ENCODE measurements at places on chromosomes 16 and 17.
A peak's percentile ranks its signal among the peaks of the same experiment; 100 is the strongest.

DNA sequence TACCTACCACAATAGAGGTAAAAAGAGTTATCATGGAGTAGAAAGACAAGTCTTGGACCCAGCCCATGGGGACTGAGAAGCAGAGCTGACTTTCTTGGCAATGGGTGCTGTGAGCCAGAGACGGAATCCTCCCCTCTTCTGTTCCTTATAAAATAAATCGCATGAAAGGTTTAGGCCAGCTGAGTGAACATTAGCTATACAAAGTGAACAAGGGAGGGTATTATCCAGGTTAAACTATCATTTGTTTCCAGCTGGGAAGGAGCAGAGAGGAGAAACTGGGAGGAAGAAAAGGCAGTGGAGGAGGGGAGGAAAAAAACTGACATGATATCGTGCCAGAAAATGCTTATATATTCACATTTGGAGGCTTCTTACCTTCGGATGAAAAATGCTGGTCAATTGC, 13.3 kb upstream of the PAFAH1B1 start:
- no peak for DNase-seq

- DNase-seq: no peak
Measured at GRCh38 chr17:46853896-46854444, 2.6 kb downstream of the WNT9B start.

DNA sequence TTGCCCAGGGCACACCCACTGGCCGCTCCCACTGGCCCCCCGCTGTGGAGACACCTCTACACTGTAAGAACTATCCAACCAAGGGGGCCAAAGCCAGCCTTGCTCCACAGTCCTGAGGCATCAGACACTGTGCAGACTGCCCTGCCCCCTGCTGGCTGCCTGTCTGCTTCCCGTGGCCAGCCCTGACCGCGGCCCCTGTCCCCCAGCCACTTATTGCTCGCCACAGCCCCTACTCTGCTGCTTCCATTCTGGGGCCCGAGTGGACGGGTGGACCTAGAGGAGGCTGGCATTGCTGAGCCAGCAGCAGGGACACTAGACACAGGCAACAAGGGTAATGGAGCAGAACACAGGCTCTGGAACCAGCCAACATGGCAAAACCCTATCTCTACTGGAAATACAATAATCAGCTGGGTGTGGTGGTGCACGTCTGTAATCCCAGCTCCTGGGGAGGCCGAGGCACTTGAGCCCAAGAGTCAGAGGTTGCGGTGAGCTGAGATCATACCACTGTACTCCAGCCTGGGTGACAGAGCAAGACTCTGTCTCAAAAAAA, 19.7 kb upstream of the LRRC37A3 start:
- no peak for DNase-seq

DNA sequence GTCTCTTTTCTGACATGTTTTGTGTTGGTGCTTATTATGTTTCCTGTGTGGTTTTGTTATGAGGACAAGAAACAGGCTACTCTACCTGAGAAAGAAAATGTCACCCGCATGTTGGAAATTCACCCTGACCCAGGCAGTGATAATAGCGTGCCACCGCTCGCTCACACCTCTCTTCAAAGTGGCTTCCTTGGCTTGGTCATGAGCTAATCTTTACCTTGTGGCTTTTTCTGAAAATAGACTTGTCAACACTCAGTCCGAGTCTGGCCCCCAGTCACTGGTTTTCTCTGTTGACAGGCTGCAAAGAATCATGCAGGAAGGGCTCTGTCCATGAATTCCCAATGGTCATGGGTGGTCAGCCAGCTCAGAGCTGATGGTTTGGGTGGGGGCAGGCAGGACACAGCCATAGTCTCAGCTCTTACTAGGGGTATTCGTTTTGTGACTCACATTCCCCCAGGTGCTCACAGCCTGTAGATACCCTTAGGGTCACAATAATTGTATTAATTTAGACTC, 121.3 kb upstream of the CACNG5 start:
- DNase-seq: no peak

DNA sequence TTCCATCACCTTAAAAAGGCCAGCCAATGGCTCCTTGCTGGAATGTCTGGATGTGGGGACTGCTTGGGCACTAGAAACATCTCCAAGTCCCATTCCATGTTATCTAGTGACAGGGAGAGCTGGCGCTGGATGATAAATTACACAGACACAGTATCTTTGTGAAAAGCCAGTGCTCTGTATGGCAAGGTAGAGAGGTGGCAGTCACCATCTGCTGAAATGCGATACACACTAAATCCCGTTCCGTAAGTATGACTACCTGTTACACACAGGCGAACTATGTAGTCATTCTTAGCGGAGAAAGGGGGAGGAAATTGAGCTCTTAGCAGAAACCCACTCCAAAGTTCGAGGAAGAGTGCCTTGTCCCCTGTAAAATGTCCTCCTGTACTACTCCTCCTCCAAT, 81.0 kb upstream of the MYOCD start:
- no peak for DNase-seq

GRCh38 chr17:8155231-8155995, 3.2 kb upstream of the PER1 start:
- DNase-seq: no peak

DNA sequence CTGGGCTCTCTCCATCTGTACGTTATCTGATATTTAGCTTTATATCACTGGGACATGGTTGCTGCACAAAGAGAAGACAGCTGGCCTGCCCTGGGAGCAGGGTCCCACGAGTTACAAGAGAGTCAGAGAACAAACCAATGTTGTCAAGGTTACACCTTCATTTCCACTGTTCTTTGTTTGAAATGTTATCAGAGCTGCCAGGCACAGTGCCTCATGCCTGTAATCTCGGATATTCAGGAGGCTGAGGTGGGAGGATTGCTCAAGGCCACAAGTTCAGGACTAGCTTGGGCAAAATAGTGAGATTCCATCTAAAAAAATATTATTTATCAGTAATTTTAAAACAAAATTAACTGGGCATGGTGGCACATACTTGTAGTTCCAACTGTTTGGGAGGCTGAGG, 34.6 kb downstream of the ATP6V0A1 start:
- DNase-seq: no peak

DNA sequence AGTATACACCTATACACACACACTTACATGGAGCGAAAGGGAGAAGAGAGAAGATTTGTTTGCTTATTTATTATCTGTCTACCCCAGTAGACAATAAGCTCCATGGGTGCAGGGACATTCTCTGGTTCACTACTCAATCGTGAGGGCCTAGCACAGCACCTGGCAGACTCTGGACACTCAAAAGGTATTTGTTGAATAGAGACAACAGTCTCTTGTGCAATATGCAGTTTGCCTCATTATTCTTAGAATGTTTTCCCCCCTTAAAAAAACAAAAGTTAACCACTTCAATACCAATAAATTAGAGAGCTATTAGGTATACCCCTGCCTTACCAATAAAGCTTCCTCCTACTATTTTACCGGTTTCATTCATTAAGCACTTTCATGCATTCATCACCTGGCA, 2.0 kb downstream of the AKAP10 start:
- DNase-seq: no peak

DNA sequence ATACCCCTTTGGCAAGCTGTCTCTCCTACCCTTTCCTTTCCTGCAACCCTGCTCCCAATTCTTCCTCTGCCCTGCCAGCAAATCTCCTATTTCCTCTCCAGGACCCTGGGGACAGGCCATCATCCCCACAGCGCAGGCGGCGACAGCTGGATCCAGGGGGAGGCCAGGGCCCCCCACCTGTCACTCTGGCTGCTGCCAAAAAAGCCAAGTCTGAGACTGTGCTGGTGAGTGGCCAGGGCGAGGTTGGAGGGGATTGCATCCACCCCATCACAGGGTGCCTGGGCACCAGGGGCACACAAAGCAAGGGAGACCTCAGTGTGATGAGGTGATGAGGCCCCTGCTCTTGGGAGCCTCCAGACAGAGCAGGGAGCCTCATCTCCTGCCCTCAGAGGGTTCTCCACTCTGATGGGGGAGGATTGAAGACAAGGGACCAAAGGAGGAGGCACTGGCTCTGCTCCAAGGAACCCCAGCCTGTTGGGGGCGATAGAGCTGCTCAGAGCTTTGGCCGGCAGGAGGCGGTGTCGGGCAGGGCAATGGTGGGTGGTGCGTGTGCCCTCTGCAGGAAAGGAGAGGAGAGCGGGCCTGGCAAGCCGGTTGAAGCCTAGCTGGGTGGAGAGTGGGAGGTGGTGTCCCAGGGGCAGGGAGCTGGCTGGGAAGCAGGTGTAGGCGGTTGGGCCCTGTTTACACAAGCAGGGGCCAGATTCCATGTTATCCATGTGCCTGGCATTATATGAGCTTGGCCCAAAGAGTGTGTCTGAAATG, 15.6 kb upstream of the PDK2 start:
- DNase-seq: no peak

DNA sequence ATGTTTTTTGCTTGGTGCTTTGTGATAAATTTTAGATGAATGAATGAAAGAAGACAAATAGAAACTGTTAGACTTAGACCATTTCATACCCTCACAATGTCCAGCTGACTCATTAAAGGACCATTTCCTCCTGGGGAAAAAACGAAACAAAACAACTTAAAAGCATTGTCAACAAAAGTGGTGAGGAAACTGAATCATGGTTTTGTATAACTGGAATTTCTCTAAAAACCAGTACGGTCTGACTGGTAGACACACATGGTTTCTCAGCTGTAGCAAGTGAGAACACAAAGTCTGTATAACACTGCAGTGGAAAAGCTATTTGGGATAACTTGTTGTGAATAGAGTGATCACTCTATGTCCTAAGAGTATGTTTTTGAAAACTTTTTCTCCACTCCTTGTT, 5.3 kb upstream of the DDX52 start:
- DNase-seq: no peak

- no peak for DNase-seq
Measured at GRCh38 chr16:4205971-4206370, 35.9 kb downstream of the SRL start.

DNA sequence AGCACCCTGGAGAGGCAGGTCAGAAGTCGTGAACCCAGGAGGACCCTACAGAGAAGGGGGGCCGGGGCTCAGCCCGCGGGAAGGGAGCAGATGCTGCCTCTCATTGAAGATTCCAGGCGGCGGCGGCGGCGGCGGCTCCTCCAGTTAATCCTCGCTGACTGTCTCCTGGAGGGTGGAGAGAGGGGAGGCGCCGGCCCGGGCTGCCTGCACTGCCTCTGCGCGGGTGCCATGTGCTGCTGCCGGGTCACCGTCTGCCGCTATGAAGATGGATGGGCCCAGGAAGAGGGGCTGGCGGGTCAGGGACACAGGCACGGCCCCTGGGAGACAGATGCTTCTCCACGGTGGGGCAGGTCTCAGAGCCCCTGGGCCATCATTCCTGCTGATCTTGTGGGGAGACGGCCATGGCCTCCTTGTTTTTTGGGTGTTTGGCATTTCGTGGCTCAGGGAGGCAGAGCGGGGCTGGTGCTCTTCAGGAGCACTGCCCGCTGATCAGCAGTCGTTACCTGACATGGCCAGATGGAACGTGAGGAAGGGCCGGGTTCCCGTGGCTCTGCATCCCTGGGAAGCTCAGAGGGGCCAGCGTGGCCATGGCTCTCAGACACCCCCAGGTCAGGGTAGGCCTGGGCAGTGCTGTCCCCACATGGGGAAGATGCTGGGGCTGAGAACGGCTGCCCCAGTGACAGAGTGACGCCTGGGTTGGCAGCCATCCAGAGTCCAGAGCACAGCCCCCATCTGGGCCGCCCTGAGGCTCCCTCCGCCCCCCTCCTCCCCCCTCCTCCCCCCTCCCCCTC, 36.1 kb downstream of the GINS2 start:
- DNase-seq: no peak

GRCh38 chr16:12436201-12436657, 367.5 kb downstream of the CPPED1 start:
- peak; percentile 45 for DNase-seq

- DNase-seq: no peak
Measured at GRCh38 chr16:13289515-13289914, 388.1 kb downstream of the SHISA9 start.

DNA sequence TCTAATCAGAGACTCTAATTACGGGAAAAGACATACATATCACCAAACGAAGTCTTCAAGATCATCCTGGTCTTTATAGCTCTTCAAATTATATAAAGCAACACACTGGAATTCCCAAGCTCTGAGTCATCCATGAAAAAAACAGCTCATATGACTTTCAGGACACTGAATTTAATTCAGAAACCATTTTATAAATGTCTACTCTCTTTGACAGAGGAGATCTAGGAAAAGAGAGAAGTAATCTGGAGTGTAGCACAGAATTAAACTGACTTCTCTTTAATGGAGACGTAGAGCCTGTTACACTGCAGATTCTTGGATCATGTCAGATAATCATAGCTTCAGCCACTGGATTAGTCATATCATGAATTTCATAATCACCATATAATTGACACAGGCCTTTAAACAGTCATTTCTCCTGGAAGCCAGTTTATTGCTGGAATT, 86.8 kb upstream of the WSB1 start:
- no peak for DNase-seq

DNA sequence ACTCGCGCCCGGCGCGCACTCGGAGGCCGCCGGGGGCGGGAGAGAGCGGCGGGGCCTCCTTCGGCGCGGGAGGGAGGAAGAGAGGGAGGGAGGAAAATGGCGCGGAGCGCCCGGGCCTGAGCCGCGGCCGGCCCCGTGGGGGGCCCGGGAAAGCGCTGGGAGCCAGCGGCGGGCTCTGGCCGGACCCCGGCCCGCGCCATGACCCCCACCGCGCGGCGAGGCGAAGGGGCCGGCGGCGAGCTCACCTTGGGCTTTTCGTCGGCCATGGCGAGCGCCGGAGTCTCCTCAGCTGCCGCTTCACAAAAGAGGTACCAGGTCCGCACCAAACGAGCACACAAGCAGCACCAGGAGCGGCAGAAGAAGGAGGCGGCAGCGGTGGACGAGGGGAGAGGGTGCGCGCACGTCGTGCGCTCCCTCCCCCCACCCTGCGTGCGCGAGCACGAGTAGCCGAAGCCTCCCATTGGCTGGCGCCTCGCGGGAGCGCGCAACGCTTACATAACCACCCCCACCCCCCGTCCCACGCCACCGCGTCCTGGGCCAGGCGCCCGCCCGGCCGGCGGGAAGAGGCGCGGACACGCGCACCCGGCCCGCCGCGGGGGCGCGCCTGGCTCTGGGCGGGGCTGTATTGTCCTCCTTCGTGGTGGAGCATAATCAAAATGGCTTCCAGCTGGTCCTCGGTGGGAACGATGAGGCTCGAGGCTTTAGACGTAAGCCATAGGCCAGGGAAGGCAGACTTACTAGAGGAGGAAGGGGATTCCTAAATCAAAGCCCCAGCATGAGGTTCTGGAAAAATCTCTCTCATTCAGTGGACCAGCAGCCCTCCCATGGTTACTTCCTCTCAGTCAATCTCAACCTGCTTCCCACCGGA, at the start of gene SUMO2:
TSS of gene SUMO2 (minus strand) at position 391 of the 868 bp plus-strand sequence. CDS start at position 266, 125 bp downstream.
- DNase-seq: peak; percentile 59

- no peak for DNase-seq
Measured at GRCh38 chr16:3282103-3282729, 1.1 kb upstream of the ZNF263 start.

- DNase-seq: peak; percentile 58
Measured at GRCh38 chr16:87723226-87723623, 42.6 kb downstream of the KLHDC4 start.

- no peak for DNase-seq
Measured at GRCh38 chr17:43740541-43740940, 18.1 kb downstream of the SOST start.

DNA sequence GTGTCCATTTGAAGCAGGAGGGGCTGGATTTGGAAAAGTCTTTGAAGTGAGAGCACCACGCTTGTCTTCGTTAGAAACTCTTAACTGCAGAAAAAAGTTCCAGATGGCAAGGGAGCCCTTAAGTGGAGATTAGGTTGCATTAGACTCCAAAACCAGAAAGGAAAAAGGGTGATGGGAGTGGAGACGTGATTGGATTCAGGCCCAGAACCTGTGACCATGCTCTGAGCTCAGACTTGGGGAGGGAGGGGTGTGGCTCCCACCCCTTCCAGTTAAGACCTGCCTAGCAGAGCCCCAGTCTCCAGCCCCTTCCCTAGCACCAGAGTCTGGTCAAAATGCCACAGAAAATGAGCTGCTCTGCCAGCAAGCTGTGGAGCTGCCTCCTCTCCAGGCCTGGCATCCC, 6.4 kb upstream of the LGALS9 start:
- DNase-seq: no peak
